ENCODE measurements at places on chromosomes 16 and 17.

- no peak for DNase-seq
These were observed 64.9 kb upstream of the LGALS9 start for GRCh38 chr17:27565874-27566670.

- no peak for DNase-seq
These were observed 127.3 kb downstream of the MGAT5B start for GRCh38 chr17:76995387-76996105.

DNA sequence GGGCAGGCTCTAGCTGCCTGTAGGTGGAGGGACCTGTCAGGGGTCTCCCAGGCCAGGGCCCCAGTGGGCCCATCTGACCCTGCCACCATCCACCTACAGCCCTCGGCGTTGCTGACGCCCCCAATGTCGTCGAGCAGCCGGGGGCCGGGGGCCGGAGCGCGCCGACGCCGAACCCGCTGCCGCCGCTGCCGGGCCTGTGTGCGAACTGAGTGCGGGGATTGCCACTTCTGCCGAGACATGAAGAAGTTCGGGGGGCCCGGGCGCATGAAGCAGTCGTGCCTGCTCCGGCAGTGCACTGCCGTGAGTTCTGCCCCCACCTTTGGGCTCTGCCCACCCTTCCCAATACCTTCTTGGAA is 2.2 kb downstream of the FBXL19 start:
- no peak for DNase-seq

DNA sequence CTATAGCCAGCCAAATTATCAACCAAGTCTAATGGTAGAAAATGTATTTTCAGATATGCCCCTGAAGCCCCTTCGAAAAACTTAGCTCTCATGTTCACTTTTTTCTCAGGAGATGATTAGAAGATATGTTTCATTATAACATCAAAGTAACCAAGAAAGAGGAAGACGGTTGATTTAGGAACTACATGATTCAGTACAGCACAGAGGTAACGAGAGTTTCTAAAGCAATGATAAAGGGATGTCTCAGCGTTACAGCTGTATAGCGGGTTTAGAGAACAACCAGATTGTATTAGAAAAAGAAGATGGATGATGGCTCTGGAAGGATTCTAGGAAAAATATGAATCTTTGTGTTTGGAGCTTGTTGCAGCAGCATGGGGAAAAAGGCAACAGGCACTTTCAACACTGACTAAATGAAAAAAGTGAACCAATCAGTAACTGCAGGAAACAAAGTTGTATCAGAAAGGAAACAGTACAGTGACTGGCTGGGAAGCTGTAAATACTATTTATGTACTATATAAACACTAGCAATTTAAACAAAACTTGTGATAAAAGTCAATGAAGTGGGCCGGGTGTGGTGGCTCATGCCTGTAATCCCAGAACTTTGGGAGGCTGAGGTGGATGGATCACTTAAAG is 21.5 kb downstream of the MBTD1 start:
- no peak for DNase-seq

DNA sequence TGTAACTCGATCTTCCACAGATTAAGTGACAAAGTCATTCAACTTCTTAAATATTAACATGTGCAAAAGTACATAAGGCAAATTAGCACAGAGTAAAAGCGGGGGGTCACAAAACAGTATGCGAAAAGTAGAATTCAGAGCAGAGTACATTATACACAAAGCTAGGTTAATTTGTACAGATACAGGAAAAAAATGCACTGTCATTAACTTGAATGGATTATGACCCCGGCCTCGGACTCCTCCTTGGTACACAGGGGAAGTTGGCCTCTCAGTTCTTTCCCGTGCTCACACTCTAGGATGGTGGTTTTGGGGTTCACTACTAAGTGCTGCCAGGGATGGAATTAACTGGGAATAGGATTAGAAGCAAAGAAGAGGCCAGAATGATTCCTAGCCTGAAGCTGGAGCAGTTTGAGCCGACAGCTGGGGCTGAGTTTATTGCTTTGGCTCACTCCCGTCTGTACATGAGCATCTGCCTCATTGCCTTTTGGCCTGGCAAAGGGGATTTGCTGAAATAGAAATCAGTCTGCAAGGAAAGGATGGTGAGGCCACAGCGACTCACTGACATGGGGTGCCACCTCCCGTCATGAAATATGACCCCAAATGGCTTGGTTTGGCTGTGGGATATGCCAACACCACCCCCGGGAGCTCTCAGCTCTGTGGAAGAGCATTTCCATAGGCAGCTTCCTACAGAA is 23.6 kb downstream of the NTN1 start:
- DNase-seq, result no peak

DNA sequence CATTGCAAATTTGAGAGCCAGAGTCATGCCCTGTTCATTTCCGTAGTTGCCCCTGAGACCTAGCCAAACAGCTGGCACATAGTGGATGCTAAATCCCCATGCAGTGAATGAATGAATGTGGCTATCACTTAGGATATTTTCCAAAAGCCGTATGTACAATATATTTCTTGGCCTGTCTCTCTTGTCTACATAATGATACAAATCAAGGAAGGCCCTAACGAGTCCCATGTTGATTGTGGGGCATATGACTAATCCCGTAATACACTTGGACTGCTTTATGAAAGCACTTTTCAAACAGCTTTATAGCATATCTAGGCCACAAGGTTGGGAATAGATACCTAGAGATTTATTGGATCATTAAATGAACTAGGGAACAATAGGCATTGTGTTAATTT is 478.0 kb downstream of the SLC39A11 start:
- no peak for DNase-seq

DNA sequence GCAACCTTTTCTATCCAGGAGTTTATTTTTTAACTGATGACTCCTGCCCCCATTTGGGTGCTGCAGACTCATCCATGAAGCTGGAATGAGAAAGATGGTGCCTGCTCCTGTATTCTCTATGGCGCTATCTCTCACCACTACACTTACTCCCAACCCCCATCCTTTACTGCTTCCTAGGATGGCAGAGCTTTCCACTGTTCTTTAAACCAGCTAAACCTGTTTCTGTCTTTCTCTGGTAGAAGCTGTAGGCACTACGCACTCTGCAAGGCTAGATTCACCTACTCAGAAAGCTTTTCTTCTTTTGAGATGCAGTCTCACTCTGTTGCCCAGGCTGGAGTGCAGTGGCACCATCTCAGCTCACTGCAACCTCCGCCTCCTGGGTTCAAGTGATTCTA is 47.0 kb downstream of the ADAMTS18 start:
- no peak for DNase-seq

DNA sequence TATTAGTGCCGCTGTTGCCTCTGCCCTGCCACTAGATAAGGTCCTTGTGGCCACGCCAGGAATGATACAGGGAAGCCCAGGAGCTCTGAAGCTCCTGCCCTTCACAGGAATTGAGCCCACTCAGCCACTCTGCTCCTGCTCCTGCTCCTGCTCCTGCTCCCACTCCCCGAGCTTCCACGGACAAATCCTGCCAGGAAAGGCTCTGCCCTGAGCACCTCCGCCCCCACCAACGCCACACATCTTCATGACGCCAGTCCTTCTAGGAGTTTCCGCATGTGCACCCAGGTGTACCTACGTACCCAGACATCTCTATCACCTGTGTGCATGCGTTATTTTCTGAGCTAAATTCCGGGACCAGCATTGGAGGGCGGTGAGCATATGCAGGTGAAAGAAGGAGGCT is 369.1 kb downstream of the C16orf95 start:
- DNase-seq, result no peak

DNA sequence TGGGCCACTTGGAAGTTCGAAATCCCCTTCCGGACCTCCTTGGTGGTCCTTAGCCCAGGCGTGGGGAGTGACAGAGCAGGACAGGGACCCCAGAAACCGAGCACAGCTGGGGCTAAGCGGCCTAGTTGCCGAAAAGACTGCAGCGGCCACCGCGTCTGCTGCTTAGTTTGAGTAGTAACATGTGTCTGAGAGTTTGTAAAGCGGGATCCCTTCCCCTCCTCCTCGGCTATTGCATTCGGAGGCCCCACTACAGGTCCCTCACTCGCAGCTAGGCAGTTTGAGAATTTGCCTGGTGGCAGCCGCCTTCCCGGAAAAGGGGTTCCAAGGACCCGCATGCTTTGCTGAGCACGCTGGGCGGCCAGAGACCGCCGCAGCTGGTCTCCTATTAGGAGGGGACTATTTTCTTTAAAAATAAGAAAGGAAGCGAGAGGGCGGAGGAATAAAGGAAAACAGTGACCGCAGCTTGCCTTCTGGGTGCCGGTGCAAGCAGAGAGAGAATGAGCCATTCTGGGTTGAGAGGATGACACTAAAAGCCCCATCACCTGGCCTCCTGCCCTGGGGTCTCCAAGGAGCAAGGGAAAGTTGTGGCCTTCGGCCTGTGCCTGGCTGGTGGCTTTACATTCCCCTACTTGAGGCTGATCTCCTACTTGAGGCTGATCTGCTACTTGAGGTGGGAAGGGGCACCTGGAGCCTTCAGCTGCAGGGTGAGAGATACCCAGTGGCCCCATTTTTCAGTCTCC is 1.1 kb upstream of the HOXB5 start:
- no peak for DNase-seq

DNA sequence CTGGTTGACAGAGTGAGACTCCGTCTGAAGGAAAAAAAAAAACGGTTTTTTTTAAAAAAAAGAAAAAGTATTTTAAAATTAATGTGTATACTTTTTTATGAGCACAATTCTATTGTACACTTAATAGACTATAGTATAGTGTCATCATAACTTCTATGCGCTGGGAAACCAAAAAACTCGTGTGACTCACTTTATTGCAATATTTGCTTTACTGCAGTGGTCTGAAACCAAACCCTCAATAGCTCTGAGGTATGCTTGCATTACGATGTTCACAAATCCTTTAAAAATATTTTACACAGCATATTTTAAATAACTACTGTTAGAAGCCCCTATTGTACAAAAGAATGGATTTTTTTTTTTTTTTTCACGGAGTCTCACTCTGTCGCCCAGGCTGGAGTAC is 12.4 kb upstream of the MAP2K6 start:
- no peak for DNase-seq

DNA sequence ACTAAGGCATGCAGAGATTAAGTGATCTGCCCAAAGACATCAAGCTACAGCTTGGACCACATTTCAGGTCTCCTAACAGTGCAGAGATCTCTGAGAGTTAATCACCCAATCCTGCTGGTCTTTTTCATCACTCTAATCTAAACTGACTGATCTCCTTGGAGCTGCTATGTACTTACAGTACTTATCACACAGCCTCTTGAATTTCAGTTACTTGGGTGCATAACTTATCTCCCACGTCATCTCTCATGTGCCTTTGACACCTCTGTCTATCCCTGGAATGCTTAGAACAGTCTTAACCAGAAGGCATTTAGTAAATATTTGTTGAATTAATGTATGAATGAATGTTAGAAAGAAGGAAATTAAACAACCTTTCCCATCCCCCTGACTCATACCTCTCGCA is 139.0 kb downstream of the SNX11 start:
- DNase-seq, result no peak

DNA sequence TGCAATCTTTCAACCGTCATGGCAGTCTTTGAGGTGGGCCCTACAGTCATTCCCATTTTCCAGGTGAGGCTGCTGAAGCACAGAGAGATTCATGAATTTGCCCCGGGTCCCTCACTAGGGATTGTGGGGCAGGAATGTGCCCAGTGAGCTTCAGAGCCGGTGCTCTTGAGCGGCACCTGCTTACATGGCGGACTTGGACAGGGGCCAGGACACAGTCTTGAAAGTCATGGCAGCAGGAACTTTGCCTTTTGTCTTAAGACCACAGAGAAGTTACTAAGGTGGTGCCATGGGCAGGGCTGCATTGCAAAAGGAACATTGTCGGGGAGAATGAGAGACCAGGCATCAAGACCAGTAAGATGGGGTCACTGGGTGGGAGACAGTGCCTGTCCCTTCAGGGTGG is 363.4 kb downstream of the FOXL1 start:
- DNase-seq, result no peak

GRCh38 chr16:13070268-13070667 is 168.9 kb downstream of the SHISA9 start:
- no peak for DNase-seq

- no peak for DNase-seq
These were observed 64.4 kb downstream of the KSR1 start for GRCh38 chr17:27520491-27521185.

DNA sequence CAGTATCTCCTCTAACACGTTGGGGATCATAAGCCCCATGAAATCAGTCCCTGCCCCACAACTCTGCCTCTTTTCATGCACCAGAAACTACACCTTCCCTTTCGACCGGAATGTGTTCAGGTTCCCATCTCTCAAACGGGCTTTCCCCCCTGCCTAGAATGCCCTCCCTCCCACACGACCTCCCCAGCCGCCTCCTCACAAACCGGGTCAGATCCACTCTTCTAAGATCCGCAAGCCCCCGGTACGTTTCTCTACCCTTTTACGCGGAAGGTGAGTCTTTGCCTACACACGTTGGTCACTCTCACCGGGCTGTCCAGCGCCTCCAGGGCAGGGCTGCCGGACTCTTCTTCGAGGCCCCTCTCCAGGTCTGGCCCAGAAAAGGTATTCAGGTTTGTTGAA is 708 bp downstream of the DHX33 start:
- no peak for DNase-seq

DNA sequence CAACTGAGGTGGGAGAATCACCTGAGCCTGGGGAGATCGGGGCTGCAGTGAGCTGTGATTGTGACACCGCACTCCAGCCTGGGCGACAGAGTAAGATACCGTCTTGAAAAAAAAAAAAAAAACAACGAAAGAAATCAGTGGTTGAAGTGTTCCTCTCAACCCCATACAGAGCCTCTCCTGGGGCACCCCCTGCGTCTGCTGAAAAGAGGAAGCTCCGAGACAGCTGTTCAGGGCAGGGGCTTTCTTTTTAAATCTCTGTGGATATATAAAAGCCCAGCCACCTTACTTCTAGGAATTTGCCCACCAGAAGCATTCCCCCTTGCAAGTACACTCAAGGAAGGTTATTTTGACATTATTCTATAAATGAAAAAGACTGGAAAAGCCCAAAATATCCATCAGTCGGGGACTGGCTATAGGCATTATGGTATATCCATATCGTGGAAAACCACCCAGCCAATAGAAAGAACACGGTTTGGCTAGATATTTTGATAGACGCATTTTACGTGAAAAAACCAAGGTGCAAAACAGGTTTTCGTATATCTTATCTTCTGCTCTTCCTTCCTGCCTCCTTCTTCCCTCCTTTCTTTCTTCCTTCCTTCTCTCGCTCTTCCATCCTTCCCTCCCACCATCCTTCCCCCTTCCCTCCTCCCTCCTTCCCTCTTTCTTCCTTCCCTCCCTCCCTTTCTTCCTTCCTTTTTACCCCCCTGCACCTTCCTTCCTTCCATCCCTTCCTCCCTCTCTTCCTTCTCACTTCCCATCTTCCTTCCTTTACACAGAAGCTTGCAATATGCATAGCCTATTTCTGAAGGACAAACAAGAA is 9.2 kb upstream of the CCL22 start:
- no peak for DNase-seq

GRCh38 chr16:77041468-77041867 is 149.5 kb upstream of the MON1B start:
- no peak for DNase-seq

DNA sequence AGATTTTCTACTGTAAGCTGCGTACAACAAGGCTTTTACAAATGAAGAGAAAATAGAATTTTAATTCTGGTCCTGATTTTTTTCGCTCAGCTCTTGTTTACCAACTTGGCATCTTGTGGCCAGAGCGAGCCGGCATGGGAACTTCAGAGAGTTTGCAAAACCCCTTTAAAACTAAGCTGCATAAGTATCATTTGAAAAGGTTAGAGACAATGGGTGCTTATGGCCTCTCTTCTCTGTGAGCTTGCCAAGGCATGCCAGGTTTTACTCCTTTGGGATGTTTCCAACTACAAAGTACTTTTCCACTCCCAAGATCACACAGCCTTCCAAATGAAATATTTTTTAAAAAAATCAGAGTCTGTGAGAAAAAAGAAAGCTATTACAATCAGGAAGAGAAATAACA is 62.4 kb upstream of the FA2H start:
- no peak for DNase-seq

GRCh38 chr16:11639925-11640899 is 28.0 kb upstream of the SNN start:
- DNase-seq, result peak; percentile 89

Data from heart right ventricle (tissue), 16 donors.